ENCODE measurements at places on chromosomes 12 and 14. TPM values are rescaled to one million over a fixed set of nuclear protein-coding genes. Genes with fewer than 3 reads are reported as not detected.

- DNase-seq = no peak
Measured at GRCh38 chr12:23834076-23834475, 115.4 kb downstream of the SOX5 start.

- DNase-seq = no peak
Measured at GRCh38 chr14:54593860-54594259, 26.9 kb downstream of the SAMD4A start.

- DNase-seq = no peak
Measured at GRCh38 chr12:107807471-107808150, 33.1 kb downstream of the ASCL4 start.

The BAZ2A gene
- total RNA-seq = 141 TPM

The IAPP gene
- not detected for total RNA-seq

The KRT4 gene
- 0.81 TPM for total RNA-seq

Data from ureter (tissue), 1 donor.